ENCODE measurements at places on chromosomes 6 and 20.

DNA sequence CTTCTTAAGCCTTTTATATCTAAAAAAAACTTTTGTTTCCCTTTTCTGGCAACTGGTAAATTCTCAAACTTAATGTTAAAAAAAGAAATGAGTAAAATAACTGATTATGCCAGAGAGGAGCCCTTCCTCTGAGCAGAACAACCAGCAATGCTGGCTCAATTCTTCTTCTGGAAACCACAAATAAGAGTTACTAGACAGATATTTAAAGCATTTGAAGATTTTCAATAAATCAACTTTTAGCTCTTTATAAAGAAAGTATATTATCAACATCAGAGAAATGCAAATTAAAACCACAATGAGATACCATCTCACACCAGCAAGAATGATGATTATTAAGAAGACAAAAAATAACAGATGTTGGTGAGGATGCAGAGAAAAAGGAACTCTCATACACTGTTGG is 61.1 kb upstream of the TCF21 start:
- DNase-seq = no peak

DNA sequence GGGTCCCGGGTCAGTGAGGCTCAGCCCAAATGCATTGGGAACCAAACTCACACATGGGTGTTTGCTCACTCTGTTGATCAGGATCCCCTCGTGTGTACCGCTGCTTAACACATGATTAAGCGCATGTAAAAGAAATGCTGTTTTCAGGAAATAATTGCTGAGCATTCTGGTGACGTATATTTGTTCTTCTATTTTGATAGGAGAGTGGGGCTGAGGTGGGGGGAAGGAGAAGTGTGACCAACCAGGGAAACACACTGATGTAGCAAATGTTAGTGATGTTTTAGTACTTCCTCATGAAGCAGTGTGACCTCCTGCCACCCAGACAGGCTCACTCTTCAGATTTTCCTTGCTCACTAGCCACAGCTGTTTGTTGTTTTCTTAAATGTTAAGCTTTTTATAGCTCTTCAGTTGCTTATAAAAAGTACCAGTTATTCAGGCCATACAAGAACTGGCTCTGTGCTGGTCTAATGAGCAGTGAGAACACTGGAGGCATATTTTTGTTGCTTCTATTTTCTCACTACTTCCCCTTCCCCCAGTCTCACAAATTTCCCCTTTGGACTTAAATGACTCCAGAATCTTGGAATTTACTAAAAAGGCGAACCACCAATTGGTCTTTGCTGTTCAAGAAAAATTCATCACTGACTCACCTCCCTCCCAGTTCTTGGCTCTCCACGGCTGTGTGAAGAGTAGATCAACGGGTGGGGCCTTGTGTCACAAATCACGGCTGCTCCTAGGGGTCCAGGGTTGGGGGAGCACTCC is 79.2 kb upstream of the BACH2 start:
- DNase-seq = no peak

DNA sequence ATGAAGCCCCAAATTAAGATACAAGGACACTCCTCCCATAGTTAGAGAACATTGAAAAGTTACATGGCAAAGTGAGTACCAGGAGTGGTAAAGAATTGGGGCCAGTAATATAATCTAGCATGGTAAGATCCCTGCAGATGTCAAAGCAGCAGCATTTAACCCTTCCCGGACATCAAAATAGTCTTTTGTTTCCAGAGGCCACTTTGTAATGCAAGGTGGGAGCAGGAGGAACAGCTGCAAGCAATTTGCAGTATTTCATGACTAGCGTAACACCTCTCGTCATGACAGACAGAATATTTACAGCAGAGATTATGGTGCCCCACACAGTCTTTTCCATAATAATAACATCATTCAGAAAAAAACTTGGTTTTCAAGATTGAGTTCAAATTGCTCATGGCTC is 123.2 kb upstream of the VGLL2 start:
- DNase-seq = no peak

DNA sequence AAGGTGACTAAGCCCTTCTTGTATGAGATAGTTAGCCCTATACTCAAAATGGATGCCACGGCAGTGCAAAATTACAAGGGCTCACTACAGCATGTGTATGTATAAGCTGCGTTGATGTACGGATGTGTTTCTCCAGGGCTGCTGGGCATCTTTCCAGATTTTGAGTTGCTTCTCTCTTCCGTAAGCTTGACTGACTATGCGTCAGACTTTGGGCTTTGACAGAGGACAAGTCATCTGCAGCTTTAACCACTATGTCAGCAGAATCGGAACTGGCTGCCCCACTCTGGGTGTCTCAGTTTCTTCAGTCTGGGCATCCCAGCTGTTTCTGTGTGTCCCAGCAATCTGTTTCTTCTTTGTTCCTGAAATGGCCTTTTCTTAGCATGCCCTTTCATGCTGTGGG is 241.6 kb downstream of the BTBD3 start:
- no peak for DNase-seq

DNA sequence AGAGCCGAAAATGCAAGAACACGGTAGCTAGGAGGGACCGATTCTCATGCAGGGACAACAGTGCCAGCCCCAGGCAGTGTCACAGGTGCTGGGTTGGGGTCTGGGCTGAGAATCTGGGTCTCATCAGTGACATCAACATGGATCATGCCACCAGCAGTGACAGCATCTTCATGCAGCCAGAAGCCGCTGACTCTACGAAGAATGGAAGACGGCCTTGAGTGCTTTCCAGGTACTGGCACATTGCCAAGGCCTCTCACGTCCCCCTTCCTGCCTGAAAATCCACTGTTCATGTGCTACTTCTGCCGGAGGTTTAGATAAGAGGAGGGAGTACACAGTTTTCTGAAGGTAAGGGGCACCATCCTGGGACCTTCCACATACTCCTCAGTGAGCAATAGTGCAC is 141.1 kb upstream of the FOXQ1 start:
- DNase-seq = no peak

- DNase-seq = no peak
Observed at GRCh38 chr20:36628076-36628475, 17.9 kb downstream of the SLA2 start.

- no peak for DNase-seq
Observed at GRCh38 chr20:24859539-24859938, 89.5 kb upstream of the CST7 start.

DNA sequence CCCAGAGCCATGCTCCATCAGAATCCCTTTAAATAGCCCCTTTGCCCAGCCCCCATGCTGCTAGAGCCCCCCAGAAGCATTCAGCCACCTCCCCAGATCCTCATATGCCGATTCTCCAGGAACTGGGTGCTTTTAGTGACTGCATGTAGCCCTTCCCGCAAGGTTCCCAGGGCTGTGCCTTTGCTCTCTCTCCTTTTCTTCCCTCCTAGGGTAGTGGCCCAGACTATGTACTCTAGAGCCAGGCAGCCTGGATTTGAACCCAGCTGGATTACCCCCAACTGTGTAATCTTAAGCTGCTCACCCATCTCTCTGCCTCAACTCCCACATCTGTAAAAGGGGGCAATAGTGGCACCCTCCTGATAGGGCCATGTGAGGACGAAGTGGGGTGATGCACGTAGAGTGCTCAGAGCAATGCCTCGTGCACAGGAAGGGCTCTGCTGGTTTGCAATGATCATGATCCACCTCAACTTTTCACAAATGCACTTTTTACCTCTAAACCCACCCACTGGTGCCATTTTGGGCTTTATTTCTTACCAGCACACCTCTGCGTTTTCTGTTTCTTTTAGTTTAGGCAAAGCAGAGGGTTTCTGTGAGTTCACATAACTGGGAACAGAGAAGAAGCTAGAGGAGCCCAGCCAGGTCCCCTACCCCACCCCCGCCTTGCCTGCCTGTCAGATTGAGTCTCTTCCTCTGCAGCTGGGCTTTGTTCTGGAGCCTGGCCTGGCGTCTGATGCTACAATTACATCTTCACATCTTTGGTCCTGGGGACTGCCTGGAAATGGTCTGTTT is 396.5 kb downstream of the RNGTT start:
- no peak for DNase-seq

- peak; percentile 40 for DNase-seq
Observed at GRCh38 chr6:28218312-28219248, 6.5 kb upstream of the ZSCAN9 start.

GRCh38 chr6:72894091-72894490 is 272.2 kb downstream of the KCNQ5 start:
- DNase-seq = no peak

GRCh38 chr6:118620202-118620601 is 31.2 kb downstream of the CEP85L start:
- no peak for DNase-seq

DNA sequence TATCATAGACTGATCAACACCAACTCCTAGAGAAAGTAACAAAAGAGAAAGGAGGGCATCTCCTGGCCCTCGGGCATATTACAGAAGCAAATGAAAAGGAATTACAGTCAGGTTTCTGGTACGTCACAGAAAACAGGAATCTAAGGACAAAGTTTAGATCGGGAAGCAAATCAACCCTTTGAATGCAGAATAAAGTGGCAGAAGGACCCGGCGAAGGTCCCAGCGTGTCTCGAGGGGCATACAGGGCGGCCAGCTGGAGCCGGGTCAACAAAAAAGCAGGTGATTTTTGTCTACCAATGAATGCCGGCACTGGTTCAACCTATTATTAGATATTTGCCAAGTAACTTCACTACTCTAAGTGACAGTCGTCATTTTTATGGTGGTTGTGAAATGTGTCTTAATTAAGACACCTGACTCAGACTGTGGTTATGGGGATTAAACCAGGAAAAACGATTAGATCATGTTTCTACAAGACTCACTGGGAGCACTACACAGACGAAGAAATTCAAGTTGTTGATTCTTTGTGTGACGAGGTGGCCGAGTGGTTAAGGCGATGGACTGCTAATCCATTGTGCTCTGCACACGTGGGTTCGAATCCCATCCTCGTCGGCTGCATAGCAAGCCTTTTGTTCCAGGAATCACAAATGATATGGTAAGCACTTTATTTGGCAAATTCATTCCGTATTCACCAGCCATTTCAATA is 12.4 kb upstream of the ZSCAN9 start:
- no peak for DNase-seq

GRCh38 chr6:105193647-105194046 is 13.8 kb upstream of the POPDC3 start:
- no peak for DNase-seq

GRCh38 chr6:135181333-135182070 is 394 bp downstream of the MYB start:
- no peak for DNase-seq

DNA sequence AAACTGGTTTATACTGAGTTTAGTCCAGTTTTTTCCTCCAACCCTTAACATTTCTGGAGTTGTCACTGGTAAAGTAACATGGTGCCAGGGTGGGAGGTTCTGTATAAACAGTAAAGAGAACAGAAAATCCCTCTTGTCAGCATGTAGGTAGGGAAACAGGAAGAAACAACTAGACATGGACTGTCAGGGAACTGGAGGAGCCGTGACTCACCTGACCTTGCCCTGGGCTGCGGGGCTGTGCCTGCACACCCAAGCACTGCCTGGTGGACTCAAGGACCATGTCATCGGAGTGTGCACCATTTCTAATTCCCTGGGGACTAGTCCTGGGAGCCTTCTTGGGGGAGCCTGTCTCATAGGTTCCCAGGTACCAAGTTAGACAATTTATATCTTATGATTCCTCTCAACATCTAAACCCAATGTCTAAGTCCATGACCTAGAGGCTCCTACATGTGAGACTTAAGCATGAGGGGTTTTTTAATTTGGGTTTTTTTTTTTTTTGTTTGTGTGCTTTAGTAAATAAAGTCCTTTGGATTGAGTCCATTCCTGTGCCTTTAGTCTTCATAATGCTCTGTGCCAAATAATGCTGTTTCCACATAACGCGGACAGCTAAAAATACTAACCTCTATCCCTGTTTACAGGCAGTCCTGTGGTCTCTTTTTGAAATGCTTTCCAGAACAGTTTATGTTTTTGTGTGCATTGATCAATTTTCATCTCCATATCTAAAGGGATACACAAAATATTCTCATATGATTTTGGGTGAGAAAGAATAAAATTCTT is 136.9 kb upstream of the SUPT3H start:
- no peak for DNase-seq

DNA sequence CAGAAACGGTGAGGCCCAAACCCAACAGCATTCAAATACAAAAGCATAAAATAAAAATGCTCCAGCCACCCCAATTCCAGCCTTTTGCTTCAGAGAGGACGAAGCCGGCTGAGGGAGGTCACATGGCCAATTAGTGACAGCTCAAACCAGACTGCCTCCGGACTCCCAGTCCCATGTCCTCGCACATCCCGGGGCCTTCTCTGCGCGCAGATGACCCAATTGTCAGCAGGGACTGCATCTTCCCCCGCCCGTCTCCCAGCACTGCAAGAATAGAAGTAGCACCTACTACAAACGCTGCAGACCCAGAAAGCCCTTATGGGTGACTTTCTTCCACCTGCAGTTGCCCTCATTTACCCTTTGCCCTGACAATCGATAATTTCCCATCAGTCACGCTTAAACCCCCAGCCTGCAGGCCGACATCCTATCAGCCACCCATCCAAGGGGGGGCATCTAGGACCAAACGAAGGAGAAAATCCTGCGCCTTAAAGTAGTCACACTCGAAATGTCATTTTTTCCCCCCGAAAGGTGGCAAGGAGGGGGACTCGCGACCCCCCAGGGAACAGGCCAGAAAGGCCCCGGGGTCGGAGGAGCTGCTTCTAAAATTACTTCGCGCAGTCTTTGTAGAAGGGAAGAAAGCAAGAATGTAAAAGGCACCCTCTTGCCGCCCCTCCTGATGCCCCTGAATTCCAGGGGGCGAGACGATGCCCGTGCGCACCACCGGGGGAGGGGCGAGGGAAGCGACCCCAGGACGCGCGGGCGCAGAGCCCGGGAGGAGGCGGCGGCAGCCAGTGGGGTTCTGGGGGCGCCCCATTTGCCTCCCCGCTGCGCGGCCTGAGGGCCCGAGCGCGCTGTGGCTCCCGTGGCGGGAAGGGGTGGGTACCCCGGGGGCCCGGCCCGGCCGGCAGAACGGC is 792 bp downstream of the SLC23A2 start:
- DNase-seq = no peak

DNA sequence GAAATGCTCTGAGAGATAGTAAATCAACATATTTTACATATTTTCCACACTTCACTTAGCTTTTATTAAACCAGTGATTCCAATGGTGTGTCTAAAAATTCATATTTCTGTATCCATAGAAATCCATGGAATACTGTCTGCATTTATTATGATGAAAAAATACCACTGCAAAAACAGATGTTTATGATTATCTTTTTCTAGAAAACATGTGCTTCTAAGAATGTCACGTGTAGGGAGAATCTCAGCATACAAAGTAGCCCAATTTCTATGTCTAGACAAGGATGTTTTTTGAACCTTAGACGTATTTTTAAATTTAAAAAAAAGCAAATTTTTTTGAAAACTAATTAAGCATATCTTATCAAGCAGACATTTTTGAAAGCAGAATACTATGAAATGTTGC is 622.4 kb downstream of the TENT5A start:
- DNase-seq = no peak

DNA sequence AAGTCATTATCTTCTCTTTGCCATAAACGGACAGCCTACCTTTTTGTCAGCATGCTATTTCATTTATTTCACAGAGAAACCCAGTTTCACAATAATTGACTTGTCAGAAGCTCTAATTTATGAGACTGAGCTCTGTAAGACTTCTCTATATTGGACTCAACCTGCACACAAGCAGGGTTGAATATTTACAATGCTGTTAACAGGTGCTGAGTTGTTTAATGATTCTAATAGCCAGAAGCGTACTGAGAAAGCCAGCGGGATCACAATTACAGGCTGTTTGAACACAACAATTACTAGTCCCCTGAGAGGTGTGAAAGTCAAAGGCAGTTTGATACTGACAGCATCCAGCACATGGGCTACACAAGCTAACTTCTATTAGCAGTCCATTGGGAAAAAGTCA is 128.2 kb upstream of the SIM1 start:
- DNase-seq = peak; percentile 3

- no peak for DNase-seq
Observed at GRCh38 chr6:163490826-163491577, 76.5 kb downstream of the QKI start.

GRCh38 chr6:157756708-157757429 is 66.2 kb upstream of the SNX9 start:
- peak; percentile 54 for DNase-seq

Measured in right renal cortex interstitium (tissue), 3 donors.